ENCODE measurements at places on chromosomes 6 and 20.
A peak's percentile ranks its signal among the peaks of the same experiment; 100 is the strongest.

GRCh38 chr6:144697369-144697760 lies 412.2 kb downstream of the UTRN start:
- no peak for DNase-seq

- DNase-seq, result no peak
Measured at GRCh38 chr6:162372106-162372505, 355.5 kb downstream of the PRKN start.

- DNase-seq, result peak; percentile 85
Measured at GRCh38 chr6:82017288-82017687, 230.3 kb downstream of the IBTK start.

DNA sequence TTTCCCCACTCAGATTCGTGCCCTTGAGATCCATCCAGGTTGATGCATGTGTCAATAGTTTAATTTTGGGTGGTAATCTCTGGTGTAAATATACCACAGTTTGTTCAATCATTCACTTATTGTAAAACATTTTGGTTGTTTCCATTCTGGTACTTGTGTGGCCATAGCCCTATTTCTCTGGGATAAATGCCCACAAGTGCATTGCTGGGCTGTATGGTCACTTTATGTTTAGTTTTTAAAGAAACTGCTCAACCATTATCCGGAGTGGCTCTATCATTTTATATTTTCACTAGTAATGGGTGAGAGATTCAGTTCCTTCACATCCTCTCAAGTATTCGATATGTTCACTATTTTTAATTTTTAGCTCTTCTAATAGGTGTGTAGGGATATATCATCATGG lies 60.7 kb upstream of the RNF24 start:
- no peak for DNase-seq

DNA sequence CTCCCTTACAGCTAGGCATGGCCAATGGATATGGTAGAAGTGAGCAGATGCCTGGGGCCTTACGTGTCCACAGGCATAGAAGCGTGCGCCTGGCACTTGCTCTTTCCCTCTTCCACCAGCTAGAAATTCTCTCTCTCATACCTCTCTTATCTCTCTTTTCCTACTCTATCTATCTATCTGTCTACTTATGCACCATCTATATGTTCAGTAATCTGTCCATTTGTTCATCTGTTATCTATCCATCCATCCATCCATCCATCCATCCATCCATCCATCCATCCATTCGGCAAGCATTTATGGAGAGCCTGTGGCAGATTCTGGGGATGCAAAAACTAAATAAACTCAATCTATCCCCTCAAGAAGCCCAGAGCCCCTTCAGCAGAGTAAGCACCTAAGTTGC lies 70.2 kb downstream of the KCNB1 start:
- no peak for DNase-seq

DNA sequence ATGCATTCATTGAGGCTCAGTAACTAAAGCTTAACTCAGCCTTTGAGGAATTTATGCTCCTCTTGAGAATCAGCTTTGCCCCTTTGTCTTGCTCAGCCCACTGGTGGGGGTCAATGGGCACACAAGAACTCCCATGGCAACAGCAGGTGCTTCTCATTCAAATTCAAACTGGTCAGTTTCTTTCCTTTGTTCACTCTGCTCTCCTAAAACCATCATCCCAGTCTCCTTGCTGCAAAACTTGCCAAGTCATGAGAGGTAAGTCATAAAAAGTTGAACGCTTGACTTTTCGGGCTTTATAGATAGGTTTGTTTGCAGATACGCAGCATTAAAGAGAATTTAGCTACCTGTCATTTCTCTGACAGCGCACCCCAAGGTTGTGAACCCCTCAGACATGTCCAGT lies 146.8 kb downstream of the TFAP2A start:
- DNase-seq, result no peak
